ENCODE measurements at places on chromosomes 1 and 21.
A peak's percentile ranks its signal among the peaks of the same experiment; 100 is the strongest.

- DNase-seq = peak; percentile 49
Observed at GRCh38 chr21:36450511-36450910, 29.4 kb downstream of the CLDN14 start.

GRCh38 chr1:235357485-235358373, 9.5 kb upstream of the TBCE start:
- DNase-seq = no peak

- no peak for DNase-seq
Observed at GRCh38 chr1:145708063-145708462, 895 bp upstream of the PDZK1 start.

GRCh38 chr1:64549464-64550239, 79.7 kb downstream of the CACHD1 start:
- DNase-seq = no peak

GRCh38 chr1:152188673-152189591, 29.9 kb upstream of the RPTN start:
- DNase-seq = peak; percentile 60

DNA sequence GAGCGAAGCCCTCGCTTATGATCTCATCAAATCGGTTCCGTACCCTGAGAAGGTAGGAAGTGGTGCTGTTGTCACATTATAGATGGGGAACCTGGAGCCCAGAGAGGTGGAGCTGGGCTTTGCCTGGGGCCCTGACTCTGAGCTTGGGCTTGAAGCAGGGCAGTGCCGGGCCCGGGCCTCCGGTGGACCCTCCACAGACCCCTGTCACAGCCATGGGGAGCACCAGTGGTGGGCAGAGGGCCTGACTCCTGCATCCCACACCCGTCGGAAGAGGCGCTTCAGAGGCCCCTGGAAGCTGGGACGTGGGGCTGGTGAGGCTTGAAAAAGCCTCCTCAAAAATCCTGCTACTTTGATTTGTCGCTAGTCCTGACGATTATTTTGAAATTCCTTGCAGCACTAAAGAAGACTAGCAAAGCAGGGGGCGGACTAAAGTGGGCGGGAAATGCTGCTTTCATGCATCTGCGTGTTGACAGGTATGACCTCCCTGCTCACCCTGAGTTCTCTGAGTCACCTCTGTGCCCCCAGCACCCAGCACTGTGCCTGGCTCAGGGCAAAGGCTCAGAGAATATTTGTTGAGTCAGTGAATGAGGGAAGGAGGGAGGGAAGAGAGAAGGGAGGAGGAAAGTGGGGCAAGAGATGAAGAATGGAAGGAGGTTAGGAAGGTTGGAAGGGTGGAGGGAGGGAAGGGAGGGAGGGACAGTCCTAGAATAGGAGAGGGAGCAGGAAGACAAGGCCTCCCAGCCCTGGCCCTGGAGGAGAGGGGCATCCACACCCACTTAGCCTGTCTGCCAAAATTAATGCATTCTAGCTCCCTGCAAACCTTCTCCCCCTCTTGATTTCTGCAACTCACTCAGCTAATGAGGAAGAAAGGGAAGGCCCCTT, 262.8 kb upstream of the VAMP3 start:
- DNase-seq = no peak

DNA sequence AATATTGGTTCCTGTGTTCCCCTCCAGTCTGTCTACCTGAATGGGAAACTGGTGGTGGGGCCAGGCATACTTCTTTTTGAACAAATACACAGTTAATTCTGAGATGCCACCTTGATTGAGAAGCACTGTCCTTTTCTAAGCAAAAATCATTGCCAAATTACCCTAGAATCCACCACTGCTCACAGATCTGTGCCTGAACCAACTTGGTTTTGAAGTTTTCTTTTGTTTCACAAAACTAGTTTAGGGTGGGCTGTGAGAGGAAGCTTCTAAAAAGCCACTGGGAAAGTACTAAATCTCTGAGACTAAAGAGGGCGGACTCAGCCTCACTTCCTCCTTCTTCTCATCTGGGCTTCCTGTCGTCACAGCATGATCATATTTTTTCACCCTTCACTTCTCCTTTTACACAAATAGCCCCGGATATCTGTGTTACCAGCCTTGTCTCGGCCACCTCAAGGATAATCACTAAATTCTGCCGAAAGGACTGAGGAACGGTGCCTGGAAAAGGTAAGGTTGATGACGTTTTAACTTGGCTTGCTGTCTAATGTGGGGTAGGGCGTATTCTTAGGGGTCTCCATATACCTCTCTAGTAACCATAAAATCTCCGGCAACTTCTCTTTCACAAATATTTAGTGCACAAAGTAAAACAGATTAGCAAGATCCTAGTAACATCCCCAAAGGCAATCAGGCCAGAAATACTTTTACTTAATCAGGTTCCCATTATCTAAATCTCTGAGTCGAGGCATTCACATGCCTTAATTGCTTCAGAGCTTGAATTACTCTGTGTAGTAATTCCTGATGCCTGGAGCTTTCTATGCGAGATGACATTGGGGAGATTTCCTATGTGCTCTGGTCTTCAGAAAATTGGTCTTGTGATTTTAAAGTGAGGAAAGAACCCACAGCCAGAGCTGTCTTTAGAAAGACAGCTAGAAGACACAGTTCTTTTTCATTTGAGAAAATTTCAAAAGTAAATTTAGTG, at the start of gene CD53:
Gene CD53, plus strand, starts transcription at position 404 of the 976 bp plus-strand sequence. CDS start 18,261 bp downstream, outside the sequence.
- no peak for DNase-seq

- DNase-seq = no peak
Observed at GRCh38 chr21:32424674-32425073, 12.2 kb downstream of the EVA1C start.

GRCh38 chr1:67457247-67457646, 27.0 kb upstream of the SERBP1 start:
- DNase-seq = no peak

DNA sequence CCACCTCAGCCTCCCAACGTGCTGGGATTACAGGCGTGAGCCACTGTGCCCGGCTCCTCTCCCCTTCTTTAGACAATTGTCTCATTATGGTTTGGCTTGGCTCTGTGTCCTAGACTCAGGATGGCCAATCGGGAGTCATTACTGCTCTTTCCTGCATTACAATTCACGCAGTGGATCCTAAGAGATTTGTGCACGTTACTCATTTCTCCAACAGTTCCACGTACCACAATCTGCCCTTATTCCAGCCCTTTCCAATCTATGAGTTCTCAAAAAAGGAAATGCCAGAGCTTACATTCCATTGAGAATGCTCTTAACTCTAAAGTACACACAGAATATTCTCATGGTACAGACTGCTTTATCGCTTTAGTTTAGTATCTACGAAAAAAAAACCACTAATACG, 357.0 kb downstream of the GPATCH2 start:
- DNase-seq = peak; percentile 9

- no peak for DNase-seq
Observed at GRCh38 chr1:246218686-246219085, 288.4 kb downstream of the SMYD3 start.

DNA sequence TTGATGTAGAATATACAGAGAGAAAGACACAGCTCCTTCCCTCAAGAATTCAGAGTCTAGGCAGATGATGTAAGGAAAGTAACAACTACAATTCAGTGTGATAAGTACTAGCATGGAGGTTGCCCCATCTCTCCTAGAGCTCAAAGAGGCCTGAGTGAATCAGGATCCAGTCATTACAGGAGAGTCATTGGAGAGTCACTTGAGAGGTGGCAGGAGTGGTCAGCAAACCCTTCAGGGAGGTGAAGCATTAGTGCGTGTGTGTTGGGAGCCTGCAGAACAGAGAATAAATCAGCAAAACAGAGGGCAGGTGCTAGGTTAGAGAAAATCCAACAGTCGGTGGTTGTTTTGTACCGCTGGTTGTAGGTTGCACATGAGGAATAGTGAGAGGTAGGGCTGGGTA, 46.1 kb downstream of the GRIK1 start:
- DNase-seq = no peak

DNA sequence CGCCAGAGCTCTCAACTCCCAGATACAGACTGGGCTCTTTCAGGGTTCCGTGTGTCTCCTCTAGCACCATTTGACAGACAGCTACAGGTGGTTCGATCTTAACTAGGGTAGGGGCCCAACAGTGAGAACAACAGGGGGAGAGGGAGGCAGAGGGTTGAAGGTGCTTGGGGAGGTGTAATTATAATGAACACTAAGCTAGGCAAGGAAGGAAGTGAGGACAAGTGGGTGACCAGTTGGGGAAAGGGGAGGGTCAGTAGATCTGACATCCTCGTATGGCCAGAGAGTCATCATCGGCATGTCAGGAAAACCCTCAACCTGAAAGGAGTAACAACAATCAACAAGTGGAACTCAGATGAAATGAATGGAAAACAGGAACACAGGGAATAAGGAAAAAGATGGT, 22.8 kb downstream of the GLIS1 start:
- DNase-seq = no peak

DNA sequence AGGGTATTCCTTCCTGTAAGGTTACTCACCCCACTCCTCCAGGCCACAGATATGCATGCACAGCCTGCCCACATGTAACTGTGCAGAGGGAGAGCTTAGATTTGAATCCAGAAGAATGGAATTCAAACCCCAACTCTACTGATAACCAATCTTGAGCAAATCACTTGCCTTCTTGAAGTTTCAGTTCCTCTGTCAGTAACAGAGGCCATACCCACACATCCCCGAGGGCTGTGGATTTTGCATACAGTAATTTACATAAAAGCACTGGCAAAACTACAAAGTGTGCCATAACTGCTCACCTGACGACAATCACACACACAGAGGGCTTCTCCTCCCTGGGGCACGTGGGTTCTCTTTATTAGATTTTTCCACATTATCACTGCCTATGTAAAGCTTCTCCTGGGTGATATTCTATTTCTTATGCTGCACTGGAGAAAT, 18.6 kb downstream of the CD247 start:
- DNase-seq = no peak

DNA sequence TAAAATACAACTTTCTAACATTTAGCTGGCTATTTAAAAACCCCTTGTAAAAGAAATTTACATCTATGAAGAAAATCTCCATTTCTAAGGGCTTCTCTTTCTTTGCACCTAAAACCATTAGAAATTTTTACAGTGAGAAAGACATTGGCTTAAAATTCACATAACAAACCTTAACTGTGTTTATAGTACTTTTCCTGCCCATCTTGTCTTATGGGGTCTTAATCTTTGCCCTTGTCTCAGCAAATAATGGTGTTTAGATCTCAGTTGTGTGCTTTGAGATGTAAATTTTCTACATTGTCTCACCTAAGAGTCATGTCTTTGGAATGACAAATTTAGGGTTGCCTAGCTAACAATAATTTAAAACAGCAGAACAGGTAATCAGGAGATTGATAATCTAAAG, 71.5 kb downstream of the DDAH1 start:
- DNase-seq = no peak

DNA sequence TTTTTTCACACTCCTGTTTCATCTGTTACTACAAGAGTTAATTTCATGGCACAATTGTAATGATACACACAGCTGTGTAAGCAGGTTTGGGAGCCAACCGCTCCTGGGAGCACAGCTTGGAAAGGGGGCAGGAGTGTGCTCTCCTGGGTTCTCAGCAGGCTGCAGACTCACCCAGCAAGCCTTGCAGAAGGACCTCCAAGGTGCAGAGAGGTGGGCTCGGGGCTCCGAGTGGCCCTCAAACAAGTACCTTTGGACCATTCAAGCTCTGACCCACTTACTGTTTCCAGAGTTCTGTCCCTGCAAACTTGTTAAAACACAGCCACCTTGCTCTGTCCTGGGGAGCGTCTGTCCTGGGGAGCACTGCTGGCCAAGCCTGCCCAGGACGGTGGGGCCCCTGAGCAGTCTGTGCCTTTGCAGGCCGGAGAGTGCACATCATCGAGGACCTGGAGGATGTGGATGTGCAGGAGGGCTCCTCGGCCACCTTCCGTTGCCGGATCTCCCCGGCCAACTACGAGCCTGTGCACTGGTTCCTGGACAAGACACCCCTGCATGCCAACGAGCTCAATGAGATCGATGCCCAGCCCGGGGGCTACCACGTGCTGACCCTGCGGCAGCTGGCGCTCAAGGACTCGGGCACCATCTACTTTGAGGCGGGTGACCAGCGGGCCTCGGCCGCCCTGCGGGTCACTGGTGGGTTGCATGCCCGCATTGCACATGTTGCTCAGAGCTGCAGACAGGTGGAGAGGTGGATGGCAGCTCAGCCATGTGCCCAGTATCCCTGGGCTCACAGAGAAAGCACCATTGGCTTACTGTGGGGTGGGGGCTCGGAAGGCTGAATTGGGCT, 78.0 kb downstream of the OBSCN start:
- no peak for DNase-seq

DNA sequence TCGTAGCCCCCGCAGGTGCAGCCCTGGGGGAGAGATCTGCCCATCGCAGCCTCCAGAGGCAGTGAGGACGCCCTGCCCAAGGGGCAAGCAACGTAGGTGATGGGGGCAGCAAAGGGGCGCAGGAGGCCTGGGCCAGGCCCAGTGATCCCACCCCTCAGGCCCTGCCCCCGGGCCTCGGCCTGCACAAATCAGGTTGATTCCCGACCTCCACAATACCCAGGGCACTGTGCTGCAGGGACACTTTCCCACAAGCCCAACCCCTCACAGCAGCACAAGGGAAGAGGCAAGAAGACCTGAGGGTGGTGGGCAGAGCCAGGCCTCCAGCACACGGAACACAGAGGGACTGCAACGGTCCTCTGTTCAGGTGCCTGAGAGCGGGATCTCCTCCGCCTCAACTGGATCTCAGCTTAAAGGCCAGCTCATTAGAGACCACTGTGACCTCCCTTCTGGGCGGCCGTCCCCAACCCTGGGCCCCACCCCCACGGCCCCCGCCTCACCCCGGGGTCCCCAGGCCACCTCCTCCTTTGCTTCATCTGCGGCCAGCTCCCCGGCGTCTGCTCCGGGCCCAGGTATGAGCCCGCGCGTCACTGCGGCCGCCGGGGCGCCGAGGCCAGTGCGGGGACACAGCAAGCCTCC, 812 bp upstream of the ARF1 start:
- peak; percentile 39 for DNase-seq

GRCh38 chr21:31974454-31974985, 101.7 kb downstream of the HUNK start:
- DNase-seq = no peak

GRCh38 chr1:3366126-3367051, 88.1 kb upstream of the ARHGEF16 start:
- peak; percentile 78 for DNase-seq

DNA sequence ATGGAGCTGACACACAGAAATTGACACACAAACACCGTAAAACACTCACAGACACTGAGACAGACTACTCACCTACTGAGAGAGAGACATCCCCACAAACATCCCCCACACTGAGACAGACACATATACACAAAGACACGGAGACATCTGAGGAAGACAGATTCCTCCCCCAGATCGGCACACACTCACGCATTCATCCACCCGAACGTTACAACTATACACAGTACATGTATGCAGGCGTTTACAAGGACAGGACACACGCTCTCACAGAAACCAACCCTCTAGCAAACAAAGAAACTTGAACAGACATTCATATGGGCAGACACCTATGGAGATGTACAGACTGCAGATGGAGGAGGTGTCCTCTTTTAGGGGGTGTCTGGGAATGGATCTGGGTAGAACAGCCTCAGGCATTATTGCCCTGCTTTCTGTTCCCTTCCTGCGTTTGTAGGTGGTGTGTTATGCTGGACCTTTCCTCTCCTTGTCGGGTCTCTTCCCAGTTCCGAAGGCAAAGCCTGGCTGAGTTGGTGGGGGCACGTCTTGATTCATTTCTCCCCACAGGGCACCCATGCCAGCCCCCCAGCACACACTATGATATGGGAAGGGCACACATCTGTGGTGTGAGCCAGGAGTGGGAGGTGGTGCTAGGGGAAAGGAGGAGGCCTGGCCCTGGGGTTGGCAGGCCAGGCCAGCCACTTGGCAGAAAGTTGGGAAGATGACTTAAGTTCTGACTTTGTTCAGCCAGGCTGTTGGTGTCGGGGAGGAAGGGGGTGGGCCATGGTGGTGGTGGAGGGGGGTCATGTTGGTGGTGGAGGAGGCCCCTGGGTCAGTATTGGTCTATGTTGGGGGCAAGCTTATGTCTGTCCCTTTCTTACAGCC, 1.5 kb downstream of the KIRREL1 start:
- peak; percentile 65 for DNase-seq

GRCh38 chr1:183032122-183032921, 9.1 kb downstream of the LAMC1 start:
- peak; percentile 35 for DNase-seq
